ENCODE measurements at places on chromosomes 6 and 20.

DNA sequence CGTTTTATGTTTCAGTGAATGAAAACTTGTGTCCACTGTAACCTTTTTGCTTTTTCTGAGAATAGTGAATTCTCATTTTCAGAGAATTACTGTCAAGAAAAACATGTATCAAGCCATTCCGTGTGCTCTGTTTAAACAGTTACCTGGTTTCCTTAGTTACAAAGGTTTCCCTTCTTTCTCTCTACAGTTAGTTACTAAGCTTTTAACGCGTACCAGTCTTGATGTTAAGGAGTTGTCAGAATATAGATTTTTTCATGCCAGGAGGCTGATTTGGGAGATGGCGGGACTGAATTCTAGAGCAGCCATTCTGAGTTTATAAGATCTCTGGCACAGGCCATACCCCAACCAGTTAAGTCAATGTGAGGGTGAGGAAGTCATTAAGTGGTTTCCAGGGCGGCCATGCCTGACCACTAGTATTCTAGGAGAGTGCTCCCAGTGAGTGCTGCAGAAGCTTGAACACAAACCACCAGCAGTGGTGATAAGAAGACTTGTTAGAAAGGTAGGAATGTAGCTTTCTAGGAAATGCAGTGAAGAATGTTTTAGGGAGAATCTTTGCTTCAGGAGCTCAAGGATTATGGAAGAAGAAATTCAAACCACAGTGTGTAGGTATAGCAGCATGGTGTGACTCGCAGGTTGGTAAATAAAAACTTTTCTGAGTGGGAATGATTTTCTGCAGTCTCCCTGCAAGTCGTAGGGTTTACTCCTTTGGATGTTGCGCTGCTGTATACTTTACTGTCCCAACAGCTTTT lies 112.9 kb downstream of the JARID2 start:
- DNase-seq: no peak

GRCh38 chr6:103872233-103872632 lies 987.5 kb downstream of the HACE1 start:
- DNase-seq: no peak

DNA sequence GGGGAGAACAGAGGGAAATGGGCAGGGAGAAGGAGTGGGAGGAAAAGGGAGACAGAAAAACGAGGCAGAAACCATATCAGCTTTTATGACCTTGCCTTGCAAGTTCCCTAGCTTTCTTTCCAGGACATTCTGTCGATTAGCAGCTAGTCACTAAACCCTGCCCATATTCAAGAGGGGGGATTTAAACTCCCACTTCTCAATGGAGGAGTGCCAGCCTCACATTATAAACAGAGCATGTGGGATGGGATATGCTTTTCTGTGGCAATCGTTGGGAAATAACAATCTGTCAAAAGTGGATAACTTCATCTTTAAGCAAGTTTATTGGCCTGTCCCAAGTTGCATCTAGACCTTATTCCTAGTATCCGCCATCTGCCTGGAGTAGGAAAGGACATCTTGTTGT lies 57.0 kb upstream of the TMEM170B start:
- no peak for DNase-seq

DNA sequence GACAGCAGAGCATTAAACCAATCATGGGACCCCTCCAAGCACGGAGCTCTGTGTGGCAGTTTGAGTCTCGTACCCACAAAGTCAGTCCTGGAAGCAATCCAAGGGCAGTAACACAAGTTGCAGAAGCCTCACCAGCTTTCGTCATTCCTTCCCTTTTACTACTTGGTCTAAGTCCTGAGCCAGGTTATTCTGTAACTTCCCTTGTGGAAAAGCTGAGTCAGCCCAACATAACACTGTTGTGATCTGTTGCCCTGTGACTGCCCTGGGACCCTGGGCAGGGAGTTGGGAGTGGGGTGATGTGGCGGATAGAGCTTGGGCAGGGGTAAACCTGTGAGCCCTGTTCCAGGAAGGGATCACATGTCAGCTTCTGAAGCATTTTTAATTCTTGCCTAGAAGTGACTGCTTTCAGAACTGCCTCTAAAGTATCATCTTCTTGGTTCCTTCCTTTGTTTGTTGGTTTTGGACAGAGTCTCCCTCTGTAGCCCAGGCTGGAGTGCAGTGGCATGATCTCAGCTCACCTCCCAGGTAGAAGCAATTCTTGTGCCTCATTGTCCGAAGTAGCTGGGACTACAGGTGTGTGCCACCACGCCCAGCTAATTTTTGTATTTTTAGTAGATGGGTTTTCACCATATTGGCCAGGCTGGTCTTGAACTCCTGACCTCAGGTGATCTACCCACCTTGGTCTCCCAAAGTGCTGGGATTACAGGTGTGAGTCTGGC lies 183.7 kb upstream of the JAG1 start:
- DNase-seq: no peak

DNA sequence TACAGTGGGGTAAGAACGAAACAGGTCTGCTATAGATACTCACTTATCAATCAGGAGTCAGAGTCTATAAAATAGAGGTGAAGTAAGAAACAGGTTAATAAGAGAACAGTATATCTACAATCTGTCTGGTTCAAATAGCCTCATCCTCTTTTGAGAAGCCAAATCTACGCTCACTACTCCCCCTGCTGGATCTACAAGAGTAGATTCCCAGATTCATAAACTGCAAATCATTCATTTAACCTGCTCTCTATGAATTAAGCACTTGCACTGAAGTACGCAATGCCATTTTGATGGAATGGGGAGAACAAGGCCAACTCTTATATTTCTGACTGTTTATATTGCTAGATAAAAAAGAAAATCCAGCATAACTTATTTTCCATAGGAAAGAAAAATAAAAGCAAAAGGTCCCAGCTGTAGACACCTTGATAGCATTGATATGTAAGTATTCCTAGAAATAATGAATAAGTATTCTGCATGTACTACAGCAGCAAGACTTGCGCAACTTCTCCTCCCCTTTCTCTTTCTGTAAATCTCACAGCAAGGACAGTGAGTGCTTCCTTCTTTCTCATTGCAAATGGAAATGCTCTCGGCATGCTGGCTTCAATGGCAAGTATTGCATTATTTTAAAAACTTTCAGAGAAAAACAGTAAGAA lies 92.3 kb downstream of the RFX6 start:
- no peak for DNase-seq

DNA sequence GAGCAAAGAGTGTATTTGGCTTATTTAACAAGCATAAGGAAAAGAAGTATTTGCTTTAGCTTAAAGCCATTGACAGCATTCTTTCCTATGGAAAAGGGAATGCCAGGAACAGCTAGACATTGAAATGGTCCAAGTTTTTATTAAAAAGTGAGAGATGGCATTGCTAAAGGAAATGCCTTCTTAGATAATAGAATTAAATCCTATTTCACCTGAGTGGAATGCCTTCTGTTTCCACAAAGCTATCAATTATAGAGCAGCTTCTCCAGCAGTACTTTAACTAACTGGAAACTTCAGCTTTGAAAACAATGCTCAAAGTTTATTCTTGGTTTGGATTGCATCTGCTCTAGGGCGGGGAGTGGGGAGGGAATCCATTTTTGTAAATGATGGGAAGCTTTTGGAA lies 85.1 kb upstream of the CNKSR3 start:
- no peak for DNase-seq

- DNase-seq: no peak
Observed at GRCh38 chr6:111521497-111522270, 38.7 kb upstream of the REV3L start.

DNA sequence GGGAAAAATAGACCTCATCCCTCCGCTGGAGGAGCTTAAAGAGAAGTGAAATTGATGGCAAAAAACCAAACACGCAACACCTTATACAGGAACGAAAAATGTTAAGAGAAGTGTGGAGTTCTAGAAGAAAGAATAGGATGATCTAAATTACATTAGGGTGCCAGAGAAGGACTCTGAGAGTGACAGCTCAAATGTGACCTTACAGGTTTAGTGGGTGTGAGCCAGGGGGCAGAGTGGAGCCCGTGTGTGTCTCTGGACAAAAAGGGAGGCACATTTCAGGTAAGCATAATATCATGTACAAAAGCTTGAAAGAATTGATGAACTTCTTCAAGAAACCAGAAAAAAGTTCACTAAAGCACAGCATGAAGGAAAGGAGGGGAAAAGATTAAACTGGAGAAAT lies 20.8 kb downstream of the HLA-DRA start:
- no peak for DNase-seq

DNA sequence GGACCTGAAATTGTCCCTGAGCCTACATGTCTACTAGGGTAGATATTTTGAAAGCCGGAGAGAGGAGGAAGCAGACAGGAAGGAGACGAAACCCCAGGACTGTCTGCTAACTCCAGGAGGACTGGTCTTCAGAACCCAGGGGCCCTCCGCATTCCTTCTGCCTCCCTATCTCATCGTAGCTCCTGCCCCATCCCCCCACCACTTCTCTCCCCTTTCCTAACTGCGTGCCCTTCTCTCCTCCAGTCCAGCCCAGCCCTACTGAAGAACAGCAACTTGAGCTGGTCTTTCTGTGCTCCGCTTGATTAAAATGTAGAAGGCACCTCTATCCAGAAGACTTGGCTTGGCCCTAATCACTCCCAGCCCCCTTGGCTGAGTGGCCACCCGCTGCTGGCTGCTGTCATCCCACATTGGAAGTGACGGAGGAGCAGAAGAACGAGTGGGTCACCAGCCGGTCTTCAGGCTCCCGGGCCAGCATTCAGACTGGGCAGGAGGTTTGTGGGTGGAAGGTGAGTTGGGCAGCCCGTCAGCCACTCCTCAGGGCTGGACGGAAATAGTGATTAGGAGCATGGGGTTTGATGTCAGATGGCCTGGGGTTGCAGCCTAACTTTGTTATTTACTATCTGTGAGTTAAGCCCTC lies 28.8 kb upstream of the ANGPT4 start:
- no peak for DNase-seq

- DNase-seq: no peak
Observed at GRCh38 chr6:33702345-33702977, 9.0 kb downstream of the UQCC2 start.

DNA sequence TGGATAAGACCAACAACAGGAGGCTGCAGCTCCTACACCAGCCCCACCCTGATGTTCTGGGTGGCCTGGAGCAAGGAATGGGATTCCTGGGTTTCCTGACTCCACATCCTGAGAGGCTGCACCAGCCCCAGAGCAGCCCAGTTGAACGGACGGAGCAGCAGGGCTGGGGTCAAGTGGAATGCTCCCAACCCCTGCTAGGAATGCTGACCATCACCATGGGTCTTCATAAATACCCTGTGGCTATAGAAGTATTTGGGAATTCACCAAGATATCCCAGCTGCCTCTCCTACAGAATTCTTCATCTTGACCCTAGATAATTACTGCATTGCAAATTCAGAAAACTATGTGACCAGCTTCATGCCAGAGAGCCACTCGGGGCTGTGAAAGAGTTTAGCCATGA lies 180.3 kb downstream of the THBS2 start:
- DNase-seq: no peak

DNA sequence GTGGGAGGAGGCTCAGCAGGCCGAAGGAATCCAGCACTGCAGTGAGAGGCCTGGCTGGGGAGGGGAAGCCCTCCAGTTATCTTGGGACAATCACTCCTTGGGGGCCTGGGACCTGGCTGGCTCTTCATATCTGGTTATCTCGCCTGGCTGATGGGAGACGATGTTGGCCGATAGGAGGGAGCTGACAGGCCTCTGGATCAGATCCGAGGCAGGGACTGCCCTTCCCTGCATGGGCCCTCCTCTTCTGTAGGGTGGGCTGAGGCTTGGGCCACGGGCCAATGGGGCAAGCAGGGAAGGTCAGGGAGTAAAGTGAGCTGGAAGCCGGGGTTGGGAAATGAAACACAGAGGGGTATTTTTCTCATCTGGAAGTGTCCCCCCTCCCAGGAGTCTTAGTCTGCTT lies 25.2 kb downstream of the MANBAL start:
- DNase-seq: no peak

- DNase-seq: no peak
Observed at GRCh38 chr6:127102299-127102698, 16.2 kb upstream of the RSPO3 start.

DNA sequence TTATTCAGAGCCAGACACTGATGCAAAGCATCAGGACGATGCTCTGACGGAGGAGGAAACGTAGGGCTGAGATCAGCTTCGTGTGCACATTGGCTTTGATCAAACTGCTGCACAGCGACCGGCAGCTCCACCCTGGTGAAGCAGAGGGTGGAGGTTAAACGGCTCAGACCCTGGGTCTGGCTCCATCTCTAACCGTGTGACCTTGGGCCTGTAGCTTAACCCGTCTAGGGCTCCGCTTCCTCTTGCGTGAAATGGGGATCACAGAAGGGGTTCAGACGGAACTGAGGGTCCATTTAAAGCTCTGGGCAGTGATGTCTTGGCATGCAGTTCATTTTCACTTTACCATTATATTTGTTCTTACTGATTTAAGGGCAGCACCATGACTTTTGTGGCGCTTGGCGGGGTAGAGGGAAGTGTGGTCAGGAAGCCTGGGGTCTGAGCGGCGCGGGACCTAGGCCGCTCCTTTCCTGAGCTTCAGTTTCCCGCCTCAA lies 644 bp downstream of the RBL1 start:
- no peak for DNase-seq

DNA sequence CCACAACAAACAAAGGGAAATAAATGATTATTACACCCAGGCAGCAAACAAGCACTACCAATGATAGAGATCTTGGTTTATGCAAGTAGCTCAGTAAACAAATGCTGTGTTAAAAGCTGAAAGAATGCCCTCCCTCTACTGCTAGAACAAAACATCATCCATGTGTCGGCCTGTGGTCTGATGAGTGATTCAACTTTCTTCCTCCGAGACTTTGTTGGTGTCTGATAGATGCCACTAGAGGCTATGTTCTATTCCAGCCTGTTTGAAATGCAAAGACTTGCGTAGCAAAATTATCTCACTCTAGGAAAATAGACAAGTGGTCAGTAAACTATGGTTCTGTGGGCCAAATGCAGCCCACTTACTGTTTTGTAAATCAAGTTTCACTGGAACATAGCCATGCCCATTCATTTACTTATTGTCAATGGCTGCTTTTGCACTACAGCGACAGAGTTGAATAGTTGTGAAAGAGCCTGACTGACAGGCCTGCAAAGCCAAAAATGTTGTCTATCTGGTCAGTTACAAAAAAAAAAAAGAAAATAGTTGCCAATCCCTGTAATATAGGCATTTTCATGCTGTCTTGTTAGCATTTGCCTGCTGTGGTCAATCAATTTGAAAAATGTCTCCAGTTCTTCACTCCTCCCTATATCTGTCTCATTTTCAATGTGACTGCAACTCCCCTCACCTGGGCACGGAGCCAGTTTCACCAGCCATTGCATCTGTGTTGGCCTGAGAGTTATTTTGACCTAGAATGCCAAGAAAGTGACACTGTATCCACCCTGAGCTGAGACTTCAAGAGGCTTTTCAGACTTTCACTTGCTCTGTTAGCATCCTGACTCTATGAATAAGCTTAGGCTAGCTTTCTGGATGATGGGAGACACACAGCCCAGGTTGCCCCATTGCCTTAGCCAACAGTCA lies 544.6 kb upstream of the BTBD3 start:
- no peak for DNase-seq

GRCh38 chr6:130776287-130776925 lies 50.8 kb upstream of the SMLR1 start:
- no peak for DNase-seq

Measured in activated naive CD8-positive, alpha-beta T cell treated with anti-CD3 and anti-CD28 coated beads, Interleukin-2, amount 50 U/mL, for 16 hours (primary cell).